ENCODE measurements at places on chromosomes 1 and 21. TPM values are rescaled to one million over a fixed set of nuclear protein-coding genes. Genes with fewer than 3 reads are reported as not detected.

EYA3 gene
- 33.2 TPM for total RNA-seq

VSIG8 gene
- not detected for total RNA-seq

GRCh38 chr1:100413035-100413434 lies 60.7 kb downstream of the CDC14A start:
- no peak for DNase-seq

GRCh38 chr1:119266386-119266785 lies 102.2 kb upstream of the HAO2 start:
- no peak for DNase-seq
